AG04450 (cell line): ENCODE measurements at places on chromosomes 7 and 10.

GRCh38 chr7:110852156-110852940 lies 238.6 kb upstream of the LRRN3 start:
- DNase-seq = no peak

- peak; percentile 15 for DNase-seq
These were observed 50.8 kb downstream of the ZRANB1 start for GRCh38 chr10:124992462-124993344.

- no peak for DNase-seq
These were observed 7.0 kb downstream of the FAM53B start for GRCh38 chr10:124737221-124737620.

DNA sequence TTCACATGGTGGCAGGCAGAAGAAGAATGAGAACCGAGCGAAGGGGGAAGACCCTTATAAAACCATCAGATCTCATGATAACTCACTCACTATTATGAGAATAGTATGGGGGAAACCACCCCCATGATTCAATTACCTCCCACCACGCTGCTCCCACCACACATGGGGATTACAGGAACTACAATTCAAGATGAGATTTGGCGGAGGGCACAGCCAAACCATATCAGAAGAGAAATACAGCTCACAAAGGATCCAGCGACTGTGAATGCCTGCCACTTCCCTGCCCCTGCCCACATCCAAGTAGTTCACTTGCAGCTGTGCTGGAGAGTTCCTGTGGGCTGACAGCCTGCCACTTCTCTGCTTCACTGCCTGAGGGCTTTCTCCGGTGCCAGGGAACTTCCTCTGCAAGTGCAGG lies 148.7 kb downstream of the C7orf25 start:
- DNase-seq = no peak

- DNase-seq = no peak
These were observed 67.9 kb upstream of the COL13A1 start for GRCh38 chr10:69733791-69734261.
